ENCODE measurements at places on chromosomes 16 and 17.

GRCh38 chr16:78994135-78994745, 606.3 kb downstream of the MAF start:
- DNase-seq = no peak

GRCh38 chr17:39863918-39864746, at the start of gene IKZF3:
Gene IKZF3 (minus strand): TSS chr17:39864312. CDS start chr17:39864126, 186 bp downstream.
- DNase-seq = peak; percentile 72

- DNase-seq = no peak
Measured at GRCh38 chr16:10889855-10890254, 12.9 kb downstream of the CIITA start.

DNA sequence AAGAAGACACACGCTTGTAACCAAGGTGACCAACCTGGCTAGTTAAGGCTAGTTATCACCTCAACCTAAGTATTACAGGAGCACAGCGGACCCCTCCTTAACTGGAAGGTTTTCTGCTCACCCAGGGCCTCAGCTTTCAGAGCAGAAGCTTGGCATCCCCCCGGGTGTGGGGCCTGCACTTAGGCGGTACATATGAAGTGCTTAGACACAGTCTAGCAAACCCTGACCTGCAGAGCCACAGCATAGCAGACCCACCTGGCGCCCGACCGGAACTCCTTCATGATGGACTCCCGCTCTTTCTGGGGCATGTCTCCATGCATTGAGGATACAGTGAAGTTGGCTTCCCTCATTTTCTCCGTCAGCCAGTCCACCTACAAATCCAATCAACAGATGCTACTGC, 9.8 kb downstream of the EIF4A3 start:
- DNase-seq = no peak

DNA sequence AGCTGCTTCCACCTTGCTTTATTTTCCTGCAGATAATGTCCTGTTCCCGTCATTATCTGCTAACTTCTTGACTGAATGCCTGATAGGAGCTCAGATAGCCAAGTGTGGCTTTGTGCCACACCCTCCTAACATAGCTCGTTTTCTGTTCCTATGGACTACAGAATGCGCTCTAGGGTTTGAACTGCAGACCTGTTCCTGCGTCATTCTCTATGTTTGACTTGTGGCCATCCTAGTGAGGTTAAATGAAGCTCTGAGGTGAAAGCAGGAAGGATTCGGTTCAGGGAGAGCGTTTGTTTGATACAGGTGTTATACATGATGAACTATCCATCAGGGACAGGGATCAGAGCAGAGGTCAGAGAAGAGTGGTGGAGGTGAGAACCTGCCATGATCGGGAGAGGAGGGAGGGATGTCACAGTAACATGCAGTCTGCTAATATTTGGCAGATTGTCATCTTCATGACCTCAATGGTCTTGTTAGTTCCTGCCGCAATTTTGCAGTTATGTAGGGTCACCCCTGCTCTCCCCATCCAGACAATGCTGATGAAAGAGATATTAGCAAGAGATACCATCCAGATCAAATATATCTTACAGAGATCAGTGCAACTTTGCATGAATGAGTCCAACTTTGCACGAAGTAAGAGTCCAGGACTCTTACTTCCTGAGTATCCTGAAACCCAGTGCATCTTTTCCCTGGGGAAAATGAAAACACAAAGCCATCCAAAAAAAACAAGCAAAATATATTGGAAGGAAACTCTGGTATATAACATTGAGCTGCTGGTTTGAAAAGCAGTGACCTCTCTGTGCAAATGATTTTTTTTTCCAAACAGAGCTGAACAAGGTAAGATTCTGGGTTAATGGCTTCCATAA, 32.8 kb downstream of the MPHOSPH6 start:
- DNase-seq = no peak

DNA sequence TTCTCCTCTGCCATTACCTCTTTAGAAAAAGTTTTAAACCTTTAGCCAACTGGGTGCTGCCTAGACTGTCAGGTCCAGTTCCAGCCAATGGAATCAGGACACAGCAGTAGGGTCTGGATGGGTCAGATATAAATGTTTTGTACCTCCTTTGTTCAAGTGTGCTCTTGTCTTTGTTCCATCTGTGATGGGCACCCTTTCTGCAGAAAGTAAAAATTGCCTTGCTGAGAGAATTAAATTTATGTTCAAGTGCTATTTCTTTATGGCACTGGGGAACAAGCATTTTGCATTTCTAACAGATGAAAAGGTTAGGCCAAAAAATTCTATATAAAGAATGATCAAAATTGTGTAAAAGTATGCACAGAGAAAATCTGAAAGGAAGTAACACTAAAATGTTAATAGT, 5.2 kb upstream of the HP start:
- no peak for DNase-seq

DNA sequence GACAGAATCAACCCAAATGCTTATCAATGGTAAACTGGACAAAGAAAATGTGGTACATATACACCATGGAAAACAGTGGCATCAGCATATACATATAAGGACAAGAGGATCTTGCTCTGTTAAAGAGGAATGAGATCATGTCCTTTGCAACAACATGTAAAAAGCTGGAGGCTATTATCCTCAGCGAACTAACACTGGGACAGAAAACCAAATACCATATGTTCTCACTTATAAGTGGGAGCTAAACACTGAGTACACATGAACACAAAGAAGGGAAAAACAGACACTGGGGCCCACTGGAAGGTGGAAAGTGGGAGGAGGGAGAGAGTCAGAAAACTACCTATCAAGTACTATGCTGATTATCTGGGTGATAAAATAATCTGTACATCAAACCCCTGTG, 447.3 kb upstream of the MAF start:
- DNase-seq = no peak

DNA sequence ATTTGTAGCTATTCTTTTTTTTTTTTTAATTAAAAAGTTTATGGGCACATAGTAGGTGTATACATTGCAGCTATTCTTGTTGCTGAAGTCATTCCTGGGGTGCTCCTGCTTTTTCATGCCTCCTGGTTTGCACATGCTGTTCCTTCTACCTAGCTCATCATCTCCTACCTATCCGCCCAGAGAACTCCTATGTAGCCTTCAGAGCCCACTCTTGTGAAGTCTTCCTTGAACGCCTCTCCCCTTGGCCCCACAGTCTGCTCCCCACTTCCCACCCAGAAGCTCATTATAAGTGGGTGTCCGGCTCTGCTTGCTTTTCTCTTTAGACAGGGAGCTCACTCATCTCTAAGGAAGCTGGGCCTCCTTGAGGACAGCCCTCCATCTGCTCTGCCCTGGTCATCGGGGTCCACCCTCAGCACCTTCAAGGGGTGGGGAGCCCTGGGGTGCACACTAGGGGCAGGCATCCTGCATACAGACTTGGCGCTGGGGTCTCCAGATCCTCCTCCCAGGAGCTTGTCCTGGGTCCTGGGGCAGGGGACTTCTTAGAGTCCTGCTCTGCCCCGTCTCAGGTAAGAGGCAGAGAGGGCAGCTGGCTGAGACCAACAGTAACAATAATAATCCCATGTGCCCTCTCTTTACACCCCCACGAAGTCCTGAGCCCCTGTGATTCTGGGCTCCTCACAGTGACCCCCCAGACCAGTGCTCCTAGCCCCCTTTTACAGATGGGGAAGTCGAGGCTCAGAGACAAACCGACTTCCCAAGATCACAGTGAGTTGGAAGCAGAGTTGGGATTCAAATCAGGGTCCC, 3.5 kb upstream of the B9D1 start:
- no peak for DNase-seq

DNA sequence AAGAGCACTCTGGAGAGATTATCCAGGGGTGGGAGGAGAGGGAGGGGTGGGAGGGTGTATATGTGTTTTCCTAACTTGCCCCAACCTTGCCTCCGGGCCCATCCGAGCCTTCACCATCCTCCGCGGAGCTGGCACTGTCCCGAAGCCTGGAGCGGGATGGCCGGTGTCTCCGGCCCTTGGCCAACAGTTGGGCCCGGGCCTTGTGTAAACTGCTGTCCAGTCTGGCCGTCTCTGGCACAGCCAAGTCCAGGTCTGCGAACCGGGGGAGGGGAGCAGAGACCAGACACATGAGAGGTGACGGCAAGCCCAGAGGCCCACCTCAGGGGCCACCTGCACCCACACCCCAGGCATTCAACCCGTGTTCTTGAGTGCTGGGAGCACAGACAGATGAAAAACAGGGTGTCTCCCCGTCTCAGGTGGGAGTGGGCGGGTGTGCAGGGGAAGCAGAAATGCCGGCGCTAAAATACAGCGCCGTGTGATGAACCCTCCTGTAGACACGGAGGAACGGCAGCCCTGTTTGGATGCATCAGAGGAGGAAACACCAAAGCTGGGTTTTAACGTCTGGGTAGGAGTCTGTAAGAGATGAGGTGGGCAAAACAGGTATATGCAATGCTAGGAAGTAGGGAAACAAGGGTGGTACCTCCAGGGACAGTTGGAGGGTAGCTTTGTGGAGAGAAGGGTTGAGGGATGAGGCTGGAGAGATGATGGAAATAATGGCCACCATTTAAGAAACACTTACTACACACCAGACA, 11.7 kb downstream of the SAMD14 start:
- no peak for DNase-seq

GRCh38 chr16:27455700-27456099, 53.7 kb downstream of the IL21R start:
- DNase-seq = no peak

DNA sequence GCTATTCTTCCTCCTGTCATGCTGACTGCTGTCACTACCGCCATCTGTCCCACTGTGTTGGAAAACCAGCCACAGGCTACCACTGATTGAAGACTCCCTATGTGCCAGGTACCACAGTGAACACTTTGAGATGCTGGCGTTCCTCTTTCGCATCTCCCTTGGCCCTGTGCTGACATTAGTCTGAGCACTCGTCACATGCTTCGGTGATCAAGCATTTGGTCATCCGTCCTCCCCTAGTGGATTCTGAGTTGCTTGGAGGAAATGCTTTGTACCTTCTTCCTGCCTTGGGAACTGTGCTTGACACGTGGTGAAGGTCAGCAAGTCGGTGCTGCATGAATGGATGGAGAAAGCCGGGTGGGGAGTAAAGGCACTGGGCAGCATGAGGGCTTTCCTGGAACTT, 260.1 kb downstream of the SNX29 start:
- DNase-seq = no peak

- no peak for DNase-seq
Measured at GRCh38 chr16:86220561-86220960, 289.8 kb upstream of the FOXF1 start.

DNA sequence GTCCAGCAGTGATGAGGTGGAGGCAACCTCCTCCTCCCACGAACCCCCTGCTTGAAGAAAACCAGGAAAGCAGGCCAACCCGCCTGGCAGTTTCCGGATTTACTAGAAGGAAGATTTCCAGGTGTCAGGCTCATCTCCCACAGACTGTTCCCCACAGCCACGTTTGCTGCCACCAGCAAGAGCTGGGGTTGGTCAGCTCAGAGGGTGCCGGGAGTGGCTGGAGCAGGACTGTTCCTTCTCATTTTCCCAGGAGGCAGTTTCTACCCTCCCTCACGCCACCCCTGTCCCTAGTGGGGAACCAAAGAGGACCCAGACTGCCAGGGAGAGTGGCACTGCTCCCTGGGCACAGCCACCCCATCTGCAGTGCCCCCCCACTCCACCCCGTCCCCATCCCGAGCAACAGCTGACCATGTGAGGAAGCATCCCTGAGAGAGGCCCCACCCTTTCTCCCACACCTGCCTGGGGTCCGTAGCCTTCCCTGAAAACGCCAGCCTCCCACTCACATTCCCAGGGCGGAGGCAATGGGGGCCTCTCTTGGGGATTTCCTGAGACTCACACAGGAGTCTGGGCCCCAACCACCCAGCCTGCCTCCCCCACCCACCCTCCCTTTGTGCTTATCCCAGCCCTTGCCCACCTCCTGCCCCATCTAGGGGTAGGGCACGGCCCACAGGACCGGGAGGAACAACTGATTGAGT, 5.9 kb downstream of the KRT17 start:
- DNase-seq = no peak

DNA sequence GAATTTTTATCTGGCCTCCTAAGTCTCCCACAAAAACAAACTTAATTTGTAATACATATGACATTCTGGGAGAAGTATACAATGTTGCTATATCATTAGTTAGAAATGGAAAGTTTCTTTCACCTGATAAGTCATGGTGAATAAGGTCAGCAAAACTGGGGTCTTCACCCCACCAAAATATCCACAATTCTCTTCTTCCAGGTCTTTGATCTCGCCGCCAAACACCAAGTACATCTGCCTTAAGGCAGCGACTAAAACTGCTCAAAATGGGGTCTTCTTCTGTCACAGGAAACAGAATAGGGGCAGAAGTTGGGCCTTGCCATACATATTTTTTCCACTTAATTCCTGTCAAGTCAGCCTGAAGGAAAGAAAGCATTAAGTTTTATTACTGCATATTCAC, 2.1 kb downstream of the MED13 start:
- no peak for DNase-seq

- DNase-seq = no peak
Measured at GRCh38 chr17:38616361-38616760, 10.6 kb upstream of the SRCIN1 start.

DNA sequence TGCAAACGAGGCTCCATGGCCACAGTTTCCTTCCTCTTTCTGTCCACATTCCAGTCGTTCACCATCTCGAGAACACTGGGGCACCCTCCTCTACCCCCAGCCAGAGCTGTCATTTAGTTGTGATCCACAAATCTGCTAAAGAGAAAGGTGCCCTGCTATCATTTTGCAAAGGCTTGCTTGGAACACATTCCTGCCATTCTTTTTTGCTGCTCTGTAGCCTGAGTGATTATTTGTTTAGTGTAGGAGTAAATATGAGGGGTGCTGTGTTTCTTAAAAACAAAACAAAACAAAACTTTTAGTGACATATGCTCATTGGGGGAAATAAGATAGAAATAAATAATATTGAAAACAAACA, 166.7 kb downstream of the PRKCA start:
- DNase-seq = no peak

DNA sequence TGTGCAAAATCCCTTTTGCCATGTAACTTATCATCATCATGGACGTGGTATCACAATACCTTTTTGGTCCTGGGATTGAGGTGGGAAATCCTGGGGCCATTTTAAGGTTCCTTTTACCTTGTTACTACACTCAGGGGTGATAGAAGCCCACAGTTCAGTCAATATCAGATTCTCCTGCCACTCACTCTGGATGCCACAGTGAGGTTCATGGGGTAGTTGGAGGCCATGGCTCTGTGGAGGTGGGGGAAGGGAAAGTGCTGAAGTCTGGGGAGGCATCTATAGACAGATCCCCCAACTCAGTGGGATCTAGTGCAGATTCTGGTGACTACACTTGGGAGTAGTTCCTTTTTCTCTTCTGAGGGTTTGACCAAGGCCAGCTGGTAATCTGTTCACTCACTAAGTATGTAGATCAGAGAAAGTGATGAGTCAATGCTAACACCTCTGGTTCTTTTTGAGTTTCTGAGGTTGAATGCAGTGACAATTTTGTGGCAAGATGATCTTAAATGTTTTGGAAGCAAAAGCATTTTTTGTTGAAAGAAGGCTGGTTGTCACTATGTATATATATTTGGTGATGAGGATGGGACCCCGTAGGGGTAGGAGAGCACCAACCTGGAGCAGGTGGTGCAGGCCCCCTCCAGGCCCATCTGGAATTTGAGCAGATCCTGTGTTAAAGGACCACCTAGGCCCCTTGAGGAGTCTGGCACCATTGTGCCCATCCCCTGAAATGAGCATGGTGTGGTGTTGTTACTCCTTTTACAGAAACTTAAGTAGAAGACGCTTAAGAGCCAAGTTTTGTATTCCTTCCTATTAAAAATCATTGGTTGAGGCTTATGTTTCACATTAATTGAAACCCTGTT, 18.8 kb upstream of the IRF8 start:
- DNase-seq = no peak
